ENCODE measurements at places on chromosomes 7 and 10. TPM values are rescaled to one million over a fixed set of nuclear protein-coding genes. Genes with fewer than 3 reads are reported as not detected.

EN2 gene
- not detected for total RNA-seq

ERVW-1 gene
- total RNA-seq = not detected

EVX1 gene
- total RNA-seq = not detected

SPDYE9 gene
- not detected for total RNA-seq

FAM25A gene
- not detected for total RNA-seq

OSBPL3 gene
- total RNA-seq = 80.6 TPM

GRCh38 chr7:73585196-73585595, 6.8 kb upstream of the TBL2 start:
- DNase-seq = no peak
- H3K36me3 ChIP-seq = no peaks in the 10 kb centered on the region
- no peak overlapping the region for H3K27ac ChIP-seq
- H3K4me1 ChIP-seq = peaks cover 3% of the 10 kb centered on the region
- no peak overlapping the region for H3K4me3 ChIP-seq

DNA sequence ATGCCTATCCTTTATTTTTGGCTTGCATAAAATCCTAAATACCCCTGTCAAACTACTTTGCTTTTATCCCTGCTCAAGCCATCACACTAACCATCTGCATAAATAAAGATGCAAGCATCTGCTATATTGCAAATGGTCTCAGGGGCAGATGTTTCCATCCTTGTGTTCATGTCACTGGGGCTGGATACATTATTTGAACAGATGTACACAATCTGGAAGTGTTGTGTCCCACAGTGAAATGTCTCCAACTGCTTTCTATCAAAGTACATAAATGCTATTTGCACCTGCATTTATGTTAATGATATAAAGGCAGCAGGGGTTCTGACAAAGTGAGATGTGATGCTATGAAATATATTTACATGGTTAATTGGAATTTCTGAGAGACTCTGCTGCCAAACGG, 163.1 kb downstream of the ZNF438 start:
- H3K4me3 ChIP-seq = no peak overlapping the region
- H3K27ac ChIP-seq = no peak overlapping the region
- peaks cover 2% of the 10 kb centered on the region for H3K36me3 ChIP-seq
- no peaks in the 10 kb centered on the region for H3K4me1 ChIP-seq

GRCh38 chr10:60958892-60959601, 15.1 kb upstream of the RHOBTB1 start:
- H3K36me3 ChIP-seq = no peaks in the 10 kb centered on the region
- DNase-seq = no peak
- H3K27me3 ChIP-seq = no peaks in the 10 kb centered on the region
- no peak overlapping the region for H3K4me3 ChIP-seq
- H3K27ac ChIP-seq = no peak overlapping the region
- H3K4me1 ChIP-seq = peaks cover 13% of the 10 kb centered on the region

DNA sequence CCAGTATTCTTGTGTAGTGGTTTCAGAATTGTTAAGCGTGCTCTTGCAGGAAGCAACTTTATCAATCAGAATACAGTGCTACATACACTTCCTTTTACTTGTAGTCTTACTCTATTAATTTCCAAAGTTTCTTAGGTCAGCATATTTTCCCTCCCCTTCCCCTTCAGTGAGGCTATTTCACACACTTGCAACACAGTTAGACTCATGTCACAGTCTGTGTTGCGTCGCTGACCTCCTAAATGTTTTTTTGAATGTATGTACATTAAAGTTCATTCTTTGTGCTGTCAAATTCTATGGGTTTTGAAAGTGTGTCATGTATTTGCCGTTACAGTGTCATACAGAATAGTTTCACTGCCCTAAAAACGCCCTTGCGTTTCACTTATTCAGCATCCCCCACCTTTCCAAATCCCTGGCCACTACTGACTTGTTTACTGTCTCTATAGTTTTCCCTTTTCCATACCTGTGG, 5.4 kb upstream of the HKDC1 start:
- no peaks in the 10 kb centered on the region for H3K36me3 ChIP-seq
- no peaks in the 10 kb centered on the region for H3K27me3 ChIP-seq
- no peak overlapping the region for H3K4me3 ChIP-seq

- no peak overlapping the region for H3K4me3 ChIP-seq
- no peaks in the 10 kb centered on the region for H3K36me3 ChIP-seq
- no peak overlapping the region for H3K27ac ChIP-seq
- DNase-seq = no peak
Measured at GRCh38 chr7:147062897-147063296, 946.3 kb downstream of the CNTNAP2 start.

DNA sequence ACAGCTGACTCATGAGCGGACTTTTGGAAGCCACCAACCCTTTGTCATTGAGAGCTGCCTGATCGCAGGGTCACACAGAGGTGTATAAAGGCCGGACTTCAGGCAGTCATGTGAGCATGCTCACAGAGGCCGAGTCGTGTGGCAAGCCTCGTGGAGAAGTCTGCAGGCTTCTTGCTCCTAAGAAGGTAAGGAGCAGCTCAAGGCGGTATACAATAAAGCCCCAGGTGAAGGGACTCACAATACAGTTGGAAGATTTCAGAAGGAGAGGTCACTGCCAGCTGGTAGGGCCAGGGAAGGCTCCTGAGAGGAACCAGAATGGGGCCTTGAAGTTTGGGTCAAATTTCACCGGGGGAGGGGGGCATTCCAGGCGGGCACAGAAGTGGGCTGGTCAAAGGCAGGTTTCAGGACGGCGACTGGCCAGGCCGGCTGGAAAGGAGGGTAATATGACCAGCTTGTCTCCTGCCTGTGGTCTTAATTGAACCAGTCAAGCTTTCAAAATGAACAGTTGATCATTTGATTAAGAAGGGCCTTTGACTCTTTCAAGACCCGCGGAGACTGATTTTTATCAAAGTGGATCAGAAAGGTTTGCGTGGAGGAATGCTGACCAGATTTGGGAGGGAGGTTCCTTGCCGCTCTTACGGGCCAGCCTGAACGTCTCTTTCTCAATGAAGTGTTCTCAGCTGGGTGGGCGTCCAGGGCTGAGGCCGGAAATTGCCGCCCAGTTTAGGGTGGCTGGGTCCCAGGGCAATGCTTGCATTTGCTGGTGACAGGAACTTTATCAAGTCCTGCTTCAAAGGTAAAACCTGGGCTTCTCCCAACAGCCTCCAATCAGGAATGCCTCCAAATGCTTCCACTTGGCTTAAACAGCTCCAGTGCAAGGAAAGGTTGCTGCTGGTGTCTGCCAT, 178.6 kb downstream of the EMX2 start:
- no peaks in the 10 kb centered on the region for H3K4me1 ChIP-seq
- no peaks in the 10 kb centered on the region for H3K27me3 ChIP-seq
- no peak for DNase-seq
- H3K36me3 ChIP-seq = no peaks in the 10 kb centered on the region

GRCh38 chr7:46534664-46535588, 613.9 kb upstream of the IGFBP3 start:
- no peak overlapping the region for H3K4me3 ChIP-seq
- no peaks in the 10 kb centered on the region for H3K27me3 ChIP-seq
- DNase-seq = no peak

DNA sequence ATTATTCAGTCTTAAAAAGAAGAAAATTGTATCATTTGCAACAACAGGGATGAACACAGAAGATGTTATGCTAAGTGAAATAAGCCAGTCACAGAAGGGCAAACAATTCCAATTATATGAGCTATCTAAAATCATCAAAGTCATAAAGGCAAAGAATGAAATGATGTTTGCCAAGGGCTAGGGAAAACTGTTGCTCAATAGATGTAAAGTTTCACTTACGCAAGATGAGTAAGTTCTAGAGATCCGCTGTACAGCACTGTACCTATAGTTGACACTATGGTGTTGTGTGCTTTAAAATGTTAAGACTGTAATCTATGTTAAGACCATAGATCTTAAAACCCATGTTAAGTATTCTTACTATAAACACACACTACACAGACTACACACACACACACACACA, 904.6 kb upstream of the LRRN3 start:
- H3K27ac ChIP-seq = no peak overlapping the region
- H3K4me1 ChIP-seq = no peaks in the 10 kb centered on the region
- H3K36me3 ChIP-seq = no peaks in the 10 kb centered on the region
- no peaks in the 10 kb centered on the region for H3K27me3 ChIP-seq
- no peak overlapping the region for H3K4me3 ChIP-seq
- DNase-seq = no peak

DNA sequence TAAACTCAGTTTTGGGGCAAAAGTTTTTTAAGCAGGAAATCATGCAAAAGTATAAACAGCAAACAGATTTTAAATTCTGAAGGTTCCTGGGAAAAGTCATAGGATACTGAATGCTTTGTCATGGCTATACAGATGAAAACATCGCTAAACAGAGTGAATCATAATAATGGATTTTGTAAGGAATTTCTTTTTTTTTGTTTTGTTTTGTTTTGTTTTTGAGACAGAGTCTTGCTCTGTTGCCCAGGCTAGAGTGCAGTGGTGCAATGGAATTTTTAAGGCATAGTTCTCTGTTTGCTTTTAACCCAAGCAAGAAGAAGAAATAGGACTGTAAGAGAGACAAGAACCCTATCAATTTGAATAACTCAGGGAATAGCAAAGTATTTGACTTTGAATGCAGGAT, 285.3 kb downstream of the NRG3 start:
- no peak for DNase-seq
- H3K27ac ChIP-seq = no peak overlapping the region
- no peak overlapping the region for H3K4me3 ChIP-seq
- no peaks in the 10 kb centered on the region for H3K27me3 ChIP-seq
- no peaks in the 10 kb centered on the region for H3K4me1 ChIP-seq

GRCh38 chr7:50632561-50633413, 67.6 kb upstream of the DDC start:
- no peaks in the 10 kb centered on the region for H3K36me3 ChIP-seq
- H3K4me3 ChIP-seq = no peak overlapping the region
- DNase-seq = peak; percentile 69
- H3K4me1 ChIP-seq = no peaks in the 10 kb centered on the region
- no peak overlapping the region for H3K27ac ChIP-seq
- H3K27me3 ChIP-seq = peaks cover 6% of the 10 kb centered on the region

DNA sequence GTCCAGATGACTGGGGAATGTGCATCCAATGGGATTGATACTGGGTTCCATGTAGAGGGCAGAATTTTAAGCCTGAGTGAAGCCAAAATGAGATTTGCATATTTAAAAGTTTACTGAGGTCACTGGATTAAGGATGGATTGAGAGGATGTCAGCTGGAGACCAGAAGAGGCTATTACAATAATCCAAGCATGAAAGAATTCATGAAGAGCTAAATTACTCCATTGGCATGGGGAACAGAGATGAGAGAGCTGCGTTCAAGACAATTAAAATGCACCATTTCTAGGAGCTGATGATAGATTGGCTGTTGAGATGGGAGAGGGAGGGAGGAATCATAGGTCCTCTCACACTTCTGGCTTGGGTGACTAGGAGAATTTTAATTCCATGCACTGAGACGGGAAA, 158.5 kb downstream of the JCAD start:
- no peaks in the 10 kb centered on the region for H3K4me1 ChIP-seq
- H3K27ac ChIP-seq = no peak overlapping the region
- H3K27me3 ChIP-seq = no peaks in the 10 kb centered on the region
- H3K36me3 ChIP-seq = no peaks in the 10 kb centered on the region
